ENCODE measurements at places on chromosomes 1 and 21.

- no peak for DNase-seq
Measured at GRCh38 chr21:18622383-18622782, 218.8 kb upstream of the TMPRSS15 start.

- DNase-seq, result no peak
Measured at GRCh38 chr21:15027056-15027455, 37.7 kb downstream of the NRIP1 start.

DNA sequence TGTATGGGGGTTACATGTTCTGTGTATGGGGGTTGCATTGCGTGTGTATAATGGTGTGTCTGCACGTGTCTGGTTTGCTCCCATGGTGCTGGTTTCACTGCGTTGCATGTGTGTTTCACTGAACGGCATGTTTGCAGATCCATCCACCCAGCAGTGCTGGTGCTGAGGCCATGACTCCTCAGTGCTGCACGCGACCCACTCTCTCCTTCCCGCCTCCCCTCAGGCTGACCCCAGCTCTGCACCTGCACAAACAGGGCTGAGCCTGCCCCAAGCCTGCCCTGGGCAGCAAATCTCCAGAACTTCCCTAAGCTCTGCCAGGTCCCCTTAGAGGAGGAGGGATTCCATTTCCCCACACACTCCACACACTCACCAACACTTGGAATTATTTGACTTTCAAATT lies 18.7 kb downstream of the ACTRT2 start:
- DNase-seq, result no peak

GRCh38 chr1:160806109-160806665 lies 10.2 kb downstream of the LY9 start:
- no peak for DNase-seq

DNA sequence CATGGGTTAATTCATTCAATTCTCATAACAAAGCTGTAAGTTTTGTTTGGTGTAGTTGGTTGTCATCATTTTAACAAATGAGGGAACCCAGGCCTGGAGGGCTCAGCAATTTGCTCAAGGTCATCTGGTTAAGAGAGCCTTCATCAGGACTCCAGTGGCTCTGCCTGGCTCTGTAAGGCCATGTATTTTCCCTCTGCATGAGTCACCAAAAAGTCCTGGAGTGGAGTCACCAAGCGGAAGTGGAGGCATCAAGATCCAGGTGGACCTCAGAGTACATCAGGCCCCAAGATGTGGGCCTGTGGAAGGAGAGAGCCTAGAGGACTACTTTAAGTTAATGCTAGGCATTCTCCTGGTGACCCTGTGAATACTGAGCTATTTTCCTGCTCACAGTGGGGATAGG lies 30.0 kb upstream of the RBM15 start:
- DNase-seq, result no peak

DNA sequence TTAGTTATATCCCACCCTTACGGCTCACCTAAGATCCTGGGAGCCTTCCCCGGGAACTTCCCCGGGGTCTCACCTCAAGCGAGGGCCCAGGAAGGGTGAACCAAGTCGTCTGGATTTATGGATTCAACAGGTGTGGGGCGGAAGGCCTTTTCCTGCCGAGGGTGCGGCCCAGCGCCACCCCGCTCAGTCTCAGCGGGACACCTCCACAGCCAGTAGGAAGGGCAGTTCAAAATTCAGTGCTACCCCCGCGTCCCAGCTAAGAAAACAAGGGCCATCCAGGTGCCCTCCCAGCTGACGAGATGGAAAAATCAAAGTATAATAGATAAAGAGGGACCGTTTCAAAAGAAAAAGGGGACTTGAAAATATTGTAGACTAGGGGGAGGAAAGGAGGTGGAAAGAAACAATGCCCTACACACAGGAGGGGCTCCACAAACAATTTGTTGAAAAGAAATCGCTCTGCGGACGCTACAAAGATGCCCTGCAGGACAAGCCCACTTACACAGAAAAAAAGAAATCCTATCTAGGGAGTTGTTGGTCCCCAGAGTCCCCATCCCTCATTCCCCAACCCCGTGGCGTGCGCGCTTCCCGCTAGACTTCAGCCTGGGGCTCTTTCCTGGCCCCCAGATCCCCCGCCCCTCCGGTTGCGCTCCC lies 1.3 kb downstream of the SLC2A1 start:
- no peak for DNase-seq
